Ovary (tissue), 10 donors: ENCODE measurements at places on chromosomes 4 and X. TPM values are rescaled to one million over a fixed set of nuclear protein-coding genes. Genes with fewer than 3 reads are reported as not detected.

The TACC3 gene
- total RNA-seq, result 5.7 TPM

The PROM1 gene
- total RNA-seq, result 0.18 TPM

The CAPN6 gene
- 2.1 TPM for total RNA-seq

The GLUD2 gene
- 1.4 TPM for total RNA-seq

The TLR3 gene
- total RNA-seq, result 6.9 TPM

The SPANXN4 gene
- not detected for total RNA-seq

The SORBS2 gene
- 80.0 TPM for total RNA-seq

The MAGEA6 gene
- not detected for total RNA-seq

The ADGRG4 gene
- 0.03 TPM for total RNA-seq

The NKX3-2 gene
- total RNA-seq, result 0.10 TPM

The OPRPN gene
- not detected for total RNA-seq

The UGT2B11 gene
- total RNA-seq, result not detected

The SH3TC1 gene
- 19.3 TPM for total RNA-seq

The KLB gene
- total RNA-seq, result not detected

The SMR3B gene
- not detected for total RNA-seq

The XK gene
- 0.60 TPM for total RNA-seq

The PCSK1N gene
- 1.5 TPM for total RNA-seq

The SFRP2 gene
- total RNA-seq, result 14.5 TPM

The RAB41 gene
- total RNA-seq, result not detected

The TMPRSS11A gene
- not detected for total RNA-seq

The CCDC160 gene
- total RNA-seq, result 0.33 TPM

The PASD1 gene
- not detected for total RNA-seq

The APBB2 gene
- 73.4 TPM for total RNA-seq

The RPL10 gene
- 7,126 TPM for total RNA-seq

The PRRG1 gene
- total RNA-seq, result 7.5 TPM

The GPAT3 gene
- total RNA-seq, result 14.9 TPM

The TCP11X2 gene
- not detected for total RNA-seq

The FAM9C gene
- total RNA-seq, result 0.87 TPM

The CT45A3 gene
- 1.8 TPM for total RNA-seq

The SHOX gene
- not detected for total RNA-seq

The ARHGAP24 gene
- 10.0 TPM for total RNA-seq

The ACOT9 gene
- total RNA-seq, result 33.6 TPM

The CRMP1 gene
- 5.3 TPM for total RNA-seq

The ATP1B4 gene
- total RNA-seq, result not detected

The RWDD4 gene
- total RNA-seq, result 37.8 TPM

The RIPPLY1 gene
- 0.45 TPM for total RNA-seq

The DGKK gene
- not detected for total RNA-seq

The TXK gene
- total RNA-seq, result 0.13 TPM

The PPP4R3C gene
- not detected for total RNA-seq

The PPP2R2C gene
- total RNA-seq, result 4.5 TPM

The ATP2B3 gene
- 0.23 TPM for total RNA-seq

The HMX1 gene
- not detected for total RNA-seq

The HMGB3 gene
- total RNA-seq, result 6.8 TPM
